ENCODE measurements at places on chromosomes 11 and 22. TPM values are rescaled to one million over a fixed set of nuclear protein-coding genes. Genes with fewer than 3 reads are reported as not detected.
A peak's percentile ranks its signal among the peaks of the same experiment; 100 is the strongest.

- no peak overlapping the region for H3K4me3 ChIP-seq
- H3K27ac ChIP-seq = no peak overlapping the region
- peaks cover 1% of the 10 kb centered on the region for H3K4me1 ChIP-seq
These were observed 5.5 kb downstream of the MRGPRX2 start for GRCh38 chr11:19055016-19055415.

GRCh38 chr11:104075706-104076105, 39.3 kb downstream of the DDI1 start:
- H3K4me1 ChIP-seq = no peaks in the 10 kb centered on the region
- H3K36me3 ChIP-seq = no peaks in the 10 kb centered on the region
- no peak overlapping the region for H3K4me3 ChIP-seq
- H3K27me3 ChIP-seq = no peaks in the 10 kb centered on the region
- no peak for DNase-seq

The MUC2 gene
- total RNA-seq = not detected

DNA sequence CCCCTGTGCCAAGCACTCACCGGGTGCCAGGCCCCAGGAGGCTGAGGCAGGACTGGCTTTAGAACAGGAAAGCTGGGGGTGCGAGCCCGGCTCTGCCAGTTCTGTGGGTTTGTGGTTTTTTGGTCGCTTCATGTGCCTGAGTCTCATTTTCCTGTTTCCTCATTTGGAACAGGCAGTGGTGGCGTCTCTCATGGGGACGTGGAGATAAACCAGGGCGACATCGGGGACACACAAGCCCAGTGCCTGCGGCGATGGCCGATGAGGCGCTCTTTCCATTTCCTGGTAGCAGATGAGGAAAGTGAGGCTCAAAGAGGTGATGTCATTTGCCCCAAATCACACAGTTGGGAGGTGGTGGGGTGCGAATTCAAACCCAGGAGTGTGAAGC, 20.8 kb upstream of the CHKA start:
- H3K4me3 ChIP-seq = no peak overlapping the region
- peaks cover 2% of the 10 kb centered on the region for H3K36me3 ChIP-seq
- peaks cover 18% of the 10 kb centered on the region for H3K4me1 ChIP-seq
- no peak for DNase-seq
- H3K27ac ChIP-seq = no peak overlapping the region

DNA sequence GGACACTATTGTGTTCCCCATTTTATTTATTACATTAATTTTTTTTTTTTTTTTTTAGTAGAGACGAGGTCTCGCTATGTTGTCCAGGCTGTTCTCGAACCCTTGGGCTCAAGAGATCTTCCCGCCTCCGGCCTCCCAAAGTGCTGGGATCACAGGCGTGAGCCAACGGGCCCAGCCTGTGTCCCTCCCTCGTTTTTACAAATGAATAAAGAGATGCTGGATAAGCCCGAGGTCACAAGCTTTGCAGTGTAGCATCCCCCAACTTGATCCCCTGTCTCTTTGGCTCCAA, 297 bp upstream of the MTFP1 start:
- no peak for DNase-seq
- no peaks in the 10 kb centered on the region for H3K27me3 ChIP-seq
- peaks cover 32% of the 10 kb centered on the region for H3K4me1 ChIP-seq
- H3K4me3 ChIP-seq = peak overlapping the region; percentile 86
- no peak overlapping the region for H3K27ac ChIP-seq

The GRAP2 gene
- total RNA-seq = 0.58 TPM

- H3K4me1 ChIP-seq = no peaks in the 10 kb centered on the region
- DNase-seq = no peak
- H3K27me3 ChIP-seq = no peaks in the 10 kb centered on the region
- peaks cover 22% of the 10 kb centered on the region for H3K36me3 ChIP-seq
- H3K27ac ChIP-seq = no peak overlapping the region
- no peak overlapping the region for H3K4me3 ChIP-seq
These were observed 74.9 kb upstream of the RAG2 start for GRCh38 chr11:36672815-36673450.

The BTG4 gene
- not detected for total RNA-seq

DNA sequence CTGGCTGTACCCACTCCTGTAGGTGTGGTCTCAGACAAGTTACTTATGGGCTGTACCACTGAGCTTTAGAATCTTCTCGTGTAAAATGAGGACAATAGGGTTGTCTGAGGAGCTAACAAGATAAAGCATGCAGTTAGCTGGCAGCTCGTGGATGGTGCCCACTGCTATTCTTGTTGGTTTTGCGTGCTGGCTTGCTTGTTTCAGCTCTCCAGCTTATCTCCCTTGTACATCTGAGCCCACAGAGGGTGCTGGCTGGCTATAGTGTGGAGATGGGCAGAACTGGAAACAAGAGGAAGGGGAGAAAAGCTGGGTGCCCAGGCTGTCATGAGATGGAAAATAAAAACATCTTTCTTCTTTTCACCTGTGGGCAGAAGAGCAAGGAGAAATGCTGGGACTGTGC, 46.5 kb upstream of the GALNT18 start:
- no peaks in the 10 kb centered on the region for H3K4me1 ChIP-seq
- H3K36me3 ChIP-seq = no peaks in the 10 kb centered on the region
- no peak for DNase-seq
- H3K4me3 ChIP-seq = no peak overlapping the region

The CWC15 gene
- total RNA-seq = 74.9 TPM

The CYP2R1 gene
- total RNA-seq = 14.9 TPM

DNA sequence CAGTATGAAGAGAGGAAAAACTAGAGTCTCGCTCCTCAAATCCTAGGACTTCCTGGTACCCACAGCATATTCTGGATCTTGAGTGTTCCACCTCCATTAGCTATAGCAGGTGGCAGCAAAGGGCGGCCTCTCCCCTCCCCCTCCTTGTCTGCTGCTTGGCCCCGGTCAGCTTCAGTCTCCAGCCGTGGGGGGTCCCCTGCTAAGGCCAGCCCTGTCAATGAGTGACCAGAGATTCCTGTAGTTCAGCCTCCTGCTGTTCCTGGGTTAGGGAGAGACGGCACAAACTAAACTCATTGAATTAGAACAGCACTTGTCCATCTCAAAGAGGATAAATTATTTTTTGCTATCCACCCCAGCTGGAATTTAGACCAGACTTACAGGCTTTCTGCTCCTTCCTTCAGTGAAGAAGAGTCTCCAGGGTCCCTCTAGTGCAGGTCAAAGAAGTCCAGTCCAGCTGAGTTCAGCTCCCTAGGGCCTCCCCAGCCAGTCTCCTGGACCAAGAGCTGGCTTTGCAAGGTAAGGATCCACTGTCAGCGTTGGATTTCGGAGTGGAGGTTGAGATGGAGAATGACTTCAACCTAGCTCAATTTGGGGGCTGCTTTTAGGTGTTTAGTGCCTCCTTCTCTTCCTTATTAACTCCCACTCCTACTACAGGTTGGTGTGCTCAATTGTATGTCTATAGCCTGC, 1.1 kb upstream of the PHLDB1 start:
- H3K27ac ChIP-seq = peak overlapping the region; percentile 63
- H3K4me1 ChIP-seq = peaks cover 42% of the 10 kb centered on the region
- H3K36me3 ChIP-seq = peaks cover 14% of the 10 kb centered on the region
- H3K4me3 ChIP-seq = peak overlapping the region; percentile 70

GRCh38 chr22:36360011-36360410, 27.8 kb downstream of the MYH9 start:
- DNase-seq = no peak
- peak overlapping the region; percentile 50 for H3K4me3 ChIP-seq
- peak overlapping the region; percentile 95 for H3K27ac ChIP-seq
- no peaks in the 10 kb centered on the region for H3K27me3 ChIP-seq
- H3K4me1 ChIP-seq = peaks cover 83% of the 10 kb centered on the region
- H3K36me3 ChIP-seq = no peaks in the 10 kb centered on the region

DNA sequence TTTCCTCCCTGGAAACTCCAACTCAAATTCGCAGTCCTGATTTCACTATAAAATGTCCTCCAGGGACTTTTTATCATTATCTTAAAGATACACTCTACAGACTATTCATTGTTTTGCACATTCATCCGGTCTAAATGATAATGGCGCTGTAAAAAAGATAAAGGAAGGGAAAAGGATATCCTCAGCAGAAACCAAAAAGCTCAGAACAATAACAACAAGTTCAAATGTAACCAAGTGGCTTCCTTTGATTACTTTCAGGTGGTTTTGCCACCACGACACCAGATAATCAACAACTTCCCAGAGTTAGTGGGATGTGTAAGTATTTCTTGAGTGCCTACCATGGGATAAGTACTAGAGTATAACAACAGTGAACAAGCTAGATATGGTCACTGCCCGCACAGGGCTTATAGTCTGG, 26.3 kb downstream of the PRCP start:
- H3K27ac ChIP-seq = no peak overlapping the region
- H3K36me3 ChIP-seq = peaks cover 18% of the 10 kb centered on the region
- H3K4me3 ChIP-seq = no peak overlapping the region
- DNase-seq = no peak
- H3K27me3 ChIP-seq = no peaks in the 10 kb centered on the region

The SEPTIN3 gene
- total RNA-seq = 24.4 TPM

DNA sequence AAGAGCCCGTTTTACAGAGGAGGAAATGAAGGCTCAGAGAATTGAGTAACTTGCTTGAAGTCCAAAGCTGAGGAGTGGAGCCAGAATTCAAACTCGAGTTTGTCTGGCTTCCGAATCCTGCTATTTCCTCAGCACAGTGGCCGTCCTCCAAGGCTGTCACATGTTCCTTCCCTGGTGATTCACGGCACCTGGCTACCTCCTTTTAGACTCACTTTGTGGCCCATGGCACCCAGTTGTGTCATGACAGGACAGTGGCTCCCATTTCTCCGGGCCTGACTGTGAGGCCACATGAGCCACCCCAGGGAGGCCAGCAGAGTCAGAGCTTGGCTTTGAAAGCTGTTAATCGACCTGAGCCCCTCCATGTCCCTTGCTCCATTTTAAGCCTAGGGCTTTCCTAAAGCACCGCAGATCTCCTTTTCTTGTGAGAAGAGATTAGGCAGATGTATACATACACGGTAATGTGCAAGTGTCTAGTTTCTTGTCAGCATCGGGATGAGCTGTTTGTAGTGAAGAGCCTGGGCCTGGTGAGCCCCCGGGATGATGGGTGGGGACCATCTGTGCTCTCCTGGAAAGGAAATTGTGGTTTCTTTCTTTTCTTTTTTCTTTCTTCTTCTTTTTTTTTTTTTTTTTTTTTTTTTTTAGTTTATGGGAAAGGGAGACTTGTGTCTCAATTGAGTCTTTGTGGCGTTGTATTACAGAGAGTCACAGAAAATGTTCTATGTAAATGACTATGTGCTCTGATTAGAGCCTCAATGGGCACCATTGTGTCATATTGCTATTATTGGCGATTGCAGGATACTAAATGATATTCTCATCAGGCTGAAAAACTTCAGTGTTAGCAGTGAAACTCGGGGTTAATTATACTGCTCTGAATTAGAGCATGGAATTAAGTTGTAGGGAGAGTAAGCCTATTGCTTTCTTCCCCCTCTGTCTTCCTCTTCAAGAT, 54.8 kb downstream of the PTPRJ start:
- H3K4me3 ChIP-seq = no peak overlapping the region
- H3K27me3 ChIP-seq = no peaks in the 10 kb centered on the region
- no peak overlapping the region for H3K27ac ChIP-seq
- peaks cover 1% of the 10 kb centered on the region for H3K4me1 ChIP-seq
- peaks cover 2% of the 10 kb centered on the region for H3K36me3 ChIP-seq
- no peak for DNase-seq
